ENCODE measurements at places on chromosomes 16 and 17.

DNA sequence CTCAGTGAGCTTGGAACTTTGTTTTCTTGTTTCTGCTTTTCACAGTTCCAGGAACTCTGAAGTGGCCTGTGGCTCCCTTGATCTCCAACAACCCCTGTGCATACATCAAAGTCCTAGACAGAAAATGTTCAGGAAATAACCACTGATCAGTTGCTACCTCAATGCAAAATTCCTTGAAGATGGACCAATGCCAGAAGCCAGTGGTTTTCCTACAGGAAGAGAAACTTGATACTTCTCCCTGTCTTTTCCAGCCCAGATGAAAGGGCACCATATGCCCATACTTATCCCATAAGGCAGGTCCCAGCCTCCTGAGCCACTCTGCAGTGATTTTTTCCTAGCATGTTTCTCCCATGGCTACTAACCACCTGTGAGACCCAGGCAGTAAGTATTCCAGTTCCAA is 12.3 kb upstream of the CDRT4 start:
- no peak for DNase-seq

DNA sequence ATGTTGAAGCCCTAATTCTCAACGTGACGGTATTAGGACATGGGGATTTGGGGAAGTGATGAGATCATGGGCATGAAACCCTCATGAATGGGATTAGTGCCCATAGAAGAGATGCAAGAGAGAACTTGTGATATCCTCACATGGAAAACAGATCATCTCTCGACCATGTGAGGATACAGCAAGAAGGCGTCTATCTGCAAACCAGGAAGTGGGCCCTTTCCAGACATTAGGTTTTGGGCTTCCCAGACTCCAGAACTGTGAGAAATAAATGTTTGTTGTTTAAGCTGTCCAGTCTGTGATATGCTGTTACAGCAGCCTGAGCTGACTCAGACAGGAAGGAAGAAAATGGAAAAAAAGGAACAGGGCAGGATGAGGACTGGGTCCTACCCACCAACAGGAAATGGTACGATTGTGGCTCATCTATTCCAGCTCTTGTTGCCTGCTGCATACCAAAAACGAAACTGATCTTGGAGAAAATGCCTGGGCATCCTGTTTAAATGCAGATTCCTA is 21.9 kb upstream of the SSTR2 start:
- DNase-seq = peak; percentile 32

- DNase-seq = no peak
These were observed 265.1 kb downstream of the WWOX start for GRCh38 chr16:78364556-78364880.

GRCh38 chr17:51289696-51290111 is 29.4 kb downstream of the UTP18 start:
- DNase-seq = no peak

- peak; percentile 84 for DNase-seq
These were observed 37.2 kb downstream of the IRF8 start for GRCh38 chr16:85935974-85936760.

DNA sequence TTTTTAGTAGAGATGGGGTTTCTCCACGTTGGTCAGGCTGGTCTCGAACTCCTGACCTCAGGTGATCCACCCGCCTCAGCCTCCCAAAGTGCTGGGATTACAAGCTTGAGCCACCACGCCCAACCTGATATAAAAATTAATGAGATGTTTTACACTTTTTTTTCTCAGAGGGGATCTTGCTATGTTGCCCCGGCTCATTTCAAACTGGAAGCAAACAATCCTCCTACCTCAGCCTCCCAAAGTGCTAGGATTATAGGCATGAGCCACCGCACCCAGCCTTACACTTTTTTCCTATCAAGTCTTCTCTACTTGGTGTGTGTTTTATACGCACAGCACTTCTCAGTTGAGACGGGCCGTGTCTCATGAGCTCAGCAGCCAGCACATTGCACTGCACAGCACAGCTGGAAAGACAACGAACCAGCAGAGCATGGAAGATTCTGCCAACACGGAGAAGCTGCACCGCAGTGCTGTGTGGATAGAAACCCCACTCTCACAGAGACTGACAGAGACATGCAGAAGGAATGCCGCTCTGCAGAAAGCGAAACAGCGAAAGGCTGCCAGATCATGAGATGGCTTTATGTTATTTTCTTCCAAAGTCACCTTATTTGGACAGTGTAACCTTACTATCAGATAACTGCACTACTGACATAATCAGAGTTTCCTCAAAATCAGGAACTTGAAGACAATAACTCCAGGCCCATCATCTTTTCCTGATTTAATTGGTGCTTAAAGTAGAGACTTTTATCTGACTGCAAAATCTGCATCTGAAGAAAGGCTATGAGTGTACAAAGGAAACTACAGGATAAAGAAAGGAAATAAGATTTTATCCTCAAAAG is 6.5 kb upstream of the QRICH2 start:
- DNase-seq = no peak

DNA sequence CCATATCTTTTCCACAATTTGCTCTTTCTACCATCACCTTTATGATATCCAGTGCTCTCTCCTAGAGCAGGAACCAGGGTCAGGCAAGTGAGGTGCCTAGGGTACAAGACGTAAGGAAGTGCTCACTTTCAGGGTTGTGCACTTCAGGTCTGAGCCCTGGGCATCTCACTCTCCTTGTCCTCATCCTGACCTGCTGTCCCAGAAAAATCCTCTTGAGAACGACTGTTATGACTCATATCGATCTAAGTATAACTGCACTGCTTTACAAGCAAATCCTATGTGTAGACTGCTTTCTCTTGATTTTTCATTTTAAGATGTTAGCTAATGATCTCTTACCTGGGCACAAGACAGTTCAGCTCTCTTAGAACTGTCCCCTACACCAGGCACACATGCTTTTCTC is 100.1 kb downstream of the TMEM100 start:
- DNase-seq = no peak

DNA sequence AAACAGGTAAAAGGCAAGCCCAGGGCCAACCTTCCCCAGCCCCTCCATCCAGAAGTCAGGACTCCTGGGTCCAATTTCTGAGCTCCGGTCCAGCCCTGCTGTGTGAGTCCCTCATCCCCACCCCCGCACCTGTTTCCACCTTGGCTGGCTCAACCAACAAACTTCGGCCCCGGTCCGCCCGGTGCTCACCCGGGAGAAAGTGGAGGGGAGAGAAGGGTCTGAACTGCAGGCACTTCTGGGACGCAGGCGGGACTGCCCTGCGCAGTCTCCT is 541 bp downstream of the RHBDF2 start:
- no peak for DNase-seq

- peak; percentile 16 for DNase-seq
These were observed 28.5 kb downstream of the SYCE1L start for GRCh38 chr16:77227745-77228144.

GRCh38 chr17:29278692-29279091 is 15.3 kb downstream of the NUFIP2 start:
- DNase-seq = no peak

- DNase-seq = no peak
These were observed 23.3 kb upstream of the SDR42E2 start for GRCh38 chr16:22139008-22139407.

GRCh38 chr17:81130385-81131361 is 34.6 kb upstream of the PVALEF start:
- no peak for DNase-seq

GRCh38 chr16:82763371-82763770 is 136.6 kb downstream of the CDH13 start:
- no peak for DNase-seq

DNA sequence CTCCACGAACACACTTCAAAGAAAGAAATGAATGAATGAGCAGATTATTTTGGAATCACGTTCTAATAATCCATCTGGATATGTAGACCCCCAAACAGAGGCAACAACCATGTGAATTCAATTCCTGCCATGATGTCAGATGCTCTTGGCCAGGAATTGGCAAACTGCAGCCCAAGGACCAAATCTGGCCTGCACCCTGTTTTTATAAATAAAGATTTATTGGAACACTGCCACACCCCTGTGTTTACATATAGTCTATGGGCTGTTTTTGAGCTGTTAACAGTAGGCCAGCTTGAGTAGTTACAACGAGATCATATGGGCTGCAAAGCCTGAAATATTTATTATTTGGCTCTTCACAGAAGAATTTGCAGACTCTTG is 336.0 kb upstream of the ZFHX3 start:
- DNase-seq = no peak

DNA sequence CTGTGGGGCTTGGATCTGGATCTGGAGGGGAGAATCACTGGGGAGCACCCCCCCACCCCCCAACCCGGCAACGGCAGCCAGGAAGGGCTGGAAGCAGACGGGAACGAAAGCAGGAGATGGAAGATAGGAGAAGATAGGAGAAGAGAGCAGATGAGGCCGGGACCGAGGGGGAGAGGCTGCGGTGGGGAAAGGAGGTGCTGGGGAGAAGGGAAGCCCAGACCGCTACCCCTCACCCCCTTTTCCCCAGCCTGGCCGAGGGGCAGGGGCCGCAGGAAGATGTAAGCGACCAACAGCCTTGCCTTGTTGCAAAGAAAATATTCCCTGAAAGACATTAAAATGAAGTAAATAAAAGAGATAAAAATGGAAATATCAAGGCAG is 26.8 kb upstream of the CBFA2T3 start:
- DNase-seq = no peak

DNA sequence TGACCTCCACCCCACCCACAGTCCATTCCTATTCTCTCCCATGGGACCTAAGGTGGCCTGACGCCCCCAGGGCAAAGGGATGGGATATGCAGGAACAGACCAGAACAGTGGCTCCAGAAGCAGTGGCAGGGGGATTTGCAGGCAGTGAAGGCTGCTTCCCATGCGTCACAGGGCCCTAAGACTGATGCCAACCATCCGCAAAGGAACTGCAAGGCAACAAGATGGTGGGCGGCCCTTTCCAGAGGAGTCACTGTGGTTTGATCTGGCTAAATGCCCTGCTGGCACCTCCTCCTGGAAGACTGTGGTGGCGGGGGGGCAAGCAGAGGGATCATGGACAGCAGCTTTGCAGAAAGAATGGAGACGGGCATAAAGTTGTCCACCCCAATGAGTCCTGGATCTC is 4.4 kb upstream of the SLC39A11 start:
- no peak for DNase-seq

DNA sequence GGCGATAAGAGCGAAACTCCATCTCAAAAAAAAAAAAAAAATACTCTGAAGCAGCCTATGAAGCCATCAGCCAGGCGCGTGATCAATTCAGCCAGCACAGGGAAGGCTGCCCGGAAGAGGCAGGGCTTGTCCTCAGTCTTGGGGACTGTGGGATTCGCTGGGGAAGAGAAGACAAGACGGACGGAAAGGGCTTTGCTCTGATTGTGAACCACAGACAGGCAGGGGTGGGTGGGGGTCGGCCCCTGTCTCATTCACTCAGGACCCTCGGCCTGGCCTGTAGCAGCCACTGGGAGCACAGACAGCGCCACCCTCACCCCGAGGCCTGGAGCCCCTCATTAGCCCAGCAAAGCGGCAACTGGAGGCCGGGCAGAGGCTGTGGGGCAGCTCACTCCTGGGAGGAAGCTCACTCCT is 37.2 kb downstream of the ABR start:
- no peak for DNase-seq

- peak; percentile 31 for DNase-seq
These were observed at the start of gene CTRB1 for GRCh38 chr16:75218256-75219076. Gene CTRB1, plus strand, starts transcription at chr16:75218988. Its CDS starts 20 bp downstream, at chr16:75219008.

GRCh38 chr17:42111871-42112551 is 503 bp downstream of the DHX58 start:
- peak; percentile 47 for DNase-seq

- DNase-seq = no peak
These were observed 15.3 kb downstream of the TMEM98 start for GRCh38 chr17:32943206-32943605.

DNA sequence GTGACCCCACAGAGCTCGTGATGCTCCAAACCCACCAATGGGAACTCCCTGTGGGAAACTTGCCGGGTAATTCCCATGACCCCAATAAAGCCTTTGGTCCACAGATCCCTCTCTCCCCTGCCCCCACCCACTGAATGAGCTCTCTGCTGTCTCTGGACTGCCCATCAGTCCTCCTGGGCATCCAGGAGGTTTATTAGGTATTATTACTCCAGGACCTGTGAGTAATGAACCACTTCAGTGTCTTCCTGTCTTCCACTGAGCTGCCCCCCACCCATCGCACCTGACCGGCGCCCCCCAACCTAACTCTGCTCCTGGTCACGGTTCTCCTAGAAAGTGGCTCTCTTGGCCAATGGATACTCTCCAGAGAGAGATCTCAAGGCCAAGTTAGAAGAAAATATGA is 28.7 kb upstream of the DNAH17 start:
- DNase-seq = no peak

GRCh38 chr16:78461496-78462287 is 362.2 kb downstream of the WWOX start:
- no peak for DNase-seq

DNA sequence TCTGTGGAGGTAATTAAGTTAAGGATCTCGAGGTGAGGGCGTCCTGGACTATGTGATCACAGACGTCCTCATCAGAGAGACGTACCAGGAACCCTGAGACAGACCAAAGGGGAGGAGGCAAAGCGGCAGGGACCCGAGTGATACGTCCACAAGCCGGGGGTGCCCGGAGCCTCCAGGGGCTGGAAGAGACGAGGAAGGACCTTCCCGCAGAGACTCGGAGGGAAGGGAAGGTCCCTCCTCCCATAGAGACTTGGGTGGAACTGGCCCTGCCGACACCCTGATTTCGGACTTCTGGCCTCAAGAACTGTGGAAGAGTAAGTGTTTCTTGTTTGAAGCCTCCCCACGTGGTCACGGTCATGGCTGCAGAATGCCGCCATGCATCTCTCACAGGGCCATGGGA is 30.8 kb downstream of the LMF1 start:
- no peak for DNase-seq

DNA sequence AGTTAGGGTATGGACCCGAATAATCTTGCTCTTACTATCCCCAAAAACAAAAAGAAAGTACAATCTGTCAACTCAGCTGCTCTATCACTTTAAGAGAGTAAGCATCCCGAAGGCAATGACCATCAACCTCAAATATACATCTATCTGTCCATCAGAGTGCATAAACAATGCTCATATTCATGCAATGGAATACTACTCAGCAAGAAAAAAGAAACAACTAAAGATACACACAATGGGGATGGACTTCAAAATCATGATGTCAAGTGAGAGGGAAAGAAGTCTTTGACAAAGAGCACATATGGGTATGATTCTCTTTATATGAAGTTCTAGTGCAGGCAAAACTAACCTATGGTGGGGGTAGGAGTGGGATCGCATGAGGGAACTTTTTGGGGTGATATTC is 9.5 kb downstream of the MYO18A start:
- DNase-seq = no peak

GRCh38 chr17:28849281-28849680 is 5.5 kb upstream of the ERAL1 start:
- no peak for DNase-seq

GRCh38 chr17:76599694-76600460 is 14.2 kb upstream of the ST6GALNAC2 start:
- DNase-seq = no peak

- DNase-seq = no peak
These were observed 341.9 kb upstream of the CDH11 start for GRCh38 chr16:65463652-65464260.
